ENCODE measurements at places on chromosomes 2 and 18. TPM values are rescaled to one million over a fixed set of nuclear protein-coding genes. Genes with fewer than 3 reads are reported as not detected.

The CIB4 gene
- total RNA-seq = not detected

- H3K4me3 ChIP-seq = no peak overlapping the region
- H3K36me3 ChIP-seq = peaks cover 8% of the 10 kb centered on the region
- no peaks in the 10 kb centered on the region for H3K27me3 ChIP-seq
- no peak for DNase-seq
These were observed 37.9 kb downstream of the ODC1 start for GRCh38 chr2:10410001-10410822.

The CPO gene
- not detected for total RNA-seq

DNA sequence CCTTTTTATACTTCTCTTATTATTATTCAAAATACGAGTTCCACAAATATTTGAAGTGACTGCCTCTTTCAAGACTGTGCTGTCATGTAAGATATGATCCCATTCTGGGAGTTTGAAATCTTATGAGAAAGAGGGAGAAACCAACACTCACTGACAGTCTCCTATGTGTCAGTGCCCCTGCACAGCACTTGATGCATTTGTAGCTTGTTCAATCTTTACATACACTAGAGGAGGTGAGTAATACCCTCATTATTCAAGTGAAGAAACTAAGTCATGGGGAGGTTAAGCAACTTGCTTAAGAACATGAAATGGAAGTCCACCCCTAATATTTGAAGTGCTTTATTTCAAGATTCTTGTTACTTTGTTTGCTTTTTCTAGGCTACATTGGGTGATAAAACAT is 459.5 kb upstream of the FANCL start:
- no peak overlapping the region for H3K27ac ChIP-seq
- DNase-seq = no peak
- no peak overlapping the region for H3K4me3 ChIP-seq
- H3K27me3 ChIP-seq = no peaks in the 10 kb centered on the region

- no peak overlapping the region for H3K4me3 ChIP-seq
- DNase-seq = no peak
- H3K36me3 ChIP-seq = no peaks in the 10 kb centered on the region
- H3K4me1 ChIP-seq = peaks cover 87% of the 10 kb centered on the region
- no peaks in the 10 kb centered on the region for H3K27me3 ChIP-seq
- H3K27ac ChIP-seq = peak overlapping the region; percentile 96
These were observed 4.4 kb downstream of the VAMP5 start for GRCh38 chr2:85588645-85589044.

DNA sequence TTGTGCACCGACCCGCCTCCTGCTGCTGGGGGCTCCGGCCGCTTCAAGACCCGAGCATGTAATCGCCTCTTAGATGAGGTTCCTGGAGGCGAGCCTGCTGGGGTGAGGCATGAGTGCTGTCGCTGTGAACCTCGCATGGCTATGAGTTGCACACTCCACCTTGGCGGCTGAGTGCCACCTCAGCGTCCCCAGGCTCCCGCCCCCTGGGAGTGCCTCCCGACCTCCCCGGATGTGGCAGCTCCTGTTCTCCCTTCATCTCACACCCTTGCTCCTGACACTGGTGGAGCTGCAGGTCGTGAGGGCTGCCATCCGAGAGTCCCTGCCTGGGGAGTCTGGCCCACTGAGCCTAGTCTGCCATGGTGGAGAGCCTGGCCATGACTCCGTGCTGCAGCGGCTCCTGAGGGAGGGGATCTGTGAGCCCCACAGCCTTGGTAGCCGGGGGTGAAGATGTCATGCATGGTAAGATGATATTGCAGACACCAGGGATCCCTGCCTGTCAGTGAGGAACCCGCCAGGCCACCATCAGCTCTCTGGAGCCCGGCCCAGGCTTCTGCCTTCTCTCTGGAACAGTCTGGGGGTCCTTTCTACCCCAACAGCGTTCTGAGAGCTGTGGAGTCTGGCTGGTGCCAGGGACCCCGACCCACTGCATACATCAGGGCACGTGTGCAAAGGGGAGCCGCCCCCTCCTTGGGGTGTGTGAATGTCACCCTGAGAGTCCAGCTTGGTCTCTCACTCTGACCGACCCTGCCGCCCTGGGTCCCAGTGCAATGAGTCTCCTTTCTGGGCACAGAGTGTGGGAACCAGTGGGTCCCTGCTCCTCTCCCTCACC is 61.6 kb upstream of the HS6ST1 start:
- no peaks in the 10 kb centered on the region for H3K27me3 ChIP-seq
- no peak overlapping the region for H3K27ac ChIP-seq
- no peaks in the 10 kb centered on the region for H3K36me3 ChIP-seq
- DNase-seq = no peak

The TMEM247 gene
- not detected for total RNA-seq

DNA sequence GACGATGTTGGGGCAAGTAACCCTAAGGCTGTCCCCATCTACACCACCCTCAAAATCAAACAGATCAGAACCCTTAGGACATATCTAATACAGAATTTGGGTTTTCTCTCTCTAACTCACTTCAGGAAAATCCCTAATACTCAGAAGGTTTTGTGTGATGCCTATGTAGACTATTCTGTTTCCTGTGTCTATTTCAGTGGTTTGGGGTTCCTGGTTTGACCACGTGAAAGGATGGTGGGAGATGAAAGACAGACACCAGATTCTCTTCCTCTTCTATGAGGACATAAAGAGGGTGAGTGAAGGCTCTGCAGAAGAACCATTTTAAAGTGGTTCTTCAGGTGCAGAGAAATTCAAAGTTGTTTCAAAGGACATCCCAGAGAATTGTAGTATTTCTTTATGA is 16.3 kb downstream of the SULT1C2 start:
- H3K4me1 ChIP-seq = no peaks in the 10 kb centered on the region
- H3K27ac ChIP-seq = no peak overlapping the region
- H3K4me3 ChIP-seq = no peak overlapping the region
- H3K27me3 ChIP-seq = peaks cover 4% of the 10 kb centered on the region
- no peaks in the 10 kb centered on the region for H3K36me3 ChIP-seq

DNA sequence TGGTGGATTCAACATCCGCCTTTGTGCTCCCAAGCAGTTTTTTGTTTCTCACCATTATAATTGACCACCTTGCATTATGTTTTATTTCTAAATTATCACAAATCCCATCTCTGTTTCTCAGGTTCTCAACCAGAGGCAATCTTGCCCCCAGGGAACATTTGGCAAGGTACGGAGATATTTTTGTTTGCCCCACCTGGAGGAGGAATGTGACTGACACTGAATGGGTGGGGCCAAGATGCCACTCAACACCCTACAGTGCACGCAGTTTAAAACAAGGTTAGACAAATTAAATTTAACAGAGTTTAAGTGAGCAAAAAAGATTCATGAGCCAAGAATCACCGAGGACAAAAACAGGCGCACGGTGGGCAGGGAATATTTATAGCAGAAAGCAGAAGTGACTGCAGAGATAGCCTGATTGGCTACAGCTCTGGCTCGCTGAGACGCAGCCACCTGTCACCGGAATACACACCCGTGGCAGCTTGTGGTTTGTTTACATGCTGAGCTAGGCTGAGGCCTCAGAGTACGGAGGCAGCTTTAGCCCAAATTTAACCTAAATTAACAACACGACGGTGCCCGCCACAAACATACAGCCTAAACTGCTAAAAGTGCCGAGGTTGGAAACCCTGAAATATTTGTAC is 150.0 kb upstream of the ALKAL2 start:
- DNase-seq = no peak
- H3K36me3 ChIP-seq = no peaks in the 10 kb centered on the region
- H3K4me3 ChIP-seq = no peak overlapping the region
- peaks cover 14% of the 10 kb centered on the region for H3K27me3 ChIP-seq

DNA sequence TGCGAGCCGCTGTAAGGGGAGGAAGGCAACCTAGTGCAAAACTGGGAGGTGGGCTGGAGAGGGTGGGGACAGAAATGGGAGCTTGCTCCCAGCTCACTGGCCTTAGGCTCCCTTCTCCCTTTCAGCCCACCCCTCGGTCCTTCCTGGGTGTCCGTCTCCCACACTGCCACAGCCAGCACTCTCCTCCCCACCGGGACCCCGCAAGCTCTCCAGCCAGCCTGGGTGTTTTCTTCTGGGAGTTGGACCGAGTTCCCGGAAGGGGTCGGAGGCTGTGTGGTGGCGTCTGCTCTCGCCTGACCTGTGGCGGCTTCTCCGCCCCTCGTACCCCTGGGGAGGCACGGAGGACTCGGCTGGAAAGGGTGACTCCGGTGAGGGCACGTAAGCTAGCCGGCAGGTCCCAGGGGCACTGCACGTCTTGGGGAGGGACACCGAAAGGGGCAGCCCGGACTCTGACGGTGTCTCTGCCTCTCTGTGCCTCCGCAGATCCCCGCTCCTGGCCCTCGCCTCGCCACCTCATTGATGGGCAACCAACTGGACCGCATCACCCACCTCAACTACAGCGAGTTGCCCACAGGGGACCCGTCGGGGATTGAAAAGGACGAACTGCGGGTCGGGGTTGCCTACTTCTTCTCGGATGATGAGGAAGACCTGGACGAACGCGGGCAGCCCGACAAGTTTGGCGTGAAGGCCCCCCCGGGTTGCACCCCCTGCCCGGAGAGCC is 1.1 kb downstream of the LRATD1 start:
- peaks cover 68% of the 10 kb centered on the region for H3K27me3 ChIP-seq
- peaks cover 16% of the 10 kb centered on the region for H3K4me1 ChIP-seq
- H3K36me3 ChIP-seq = no peaks in the 10 kb centered on the region
- DNase-seq = no peak

- no peak for DNase-seq
- H3K4me1 ChIP-seq = no peaks in the 10 kb centered on the region
- H3K27ac ChIP-seq = no peak within 1 kb of the TSS
- H3K36me3 ChIP-seq = no peaks in the 10 kb centered on the region
- peaks cover 49% of the 10 kb centered on the region for H3K27me3 ChIP-seq
These were observed at the start of gene KCNF1 for GRCh38 chr2:10911291-10912075. Gene KCNF1, plus strand, starts transcription at chr2:10911934. Its CDS starts 493 bp downstream, at chr2:10912427.

- H3K27me3 ChIP-seq = no peaks in the 10 kb centered on the region
- no peak for DNase-seq
- H3K4me3 ChIP-seq = no peak overlapping the region
These were observed 83.7 kb upstream of the SLC1A4 start for GRCh38 chr2:64905338-64906024.

The GALR1 gene
- not detected for total RNA-seq

The PLCD4 gene
- total RNA-seq = 2.3 TPM

DNA sequence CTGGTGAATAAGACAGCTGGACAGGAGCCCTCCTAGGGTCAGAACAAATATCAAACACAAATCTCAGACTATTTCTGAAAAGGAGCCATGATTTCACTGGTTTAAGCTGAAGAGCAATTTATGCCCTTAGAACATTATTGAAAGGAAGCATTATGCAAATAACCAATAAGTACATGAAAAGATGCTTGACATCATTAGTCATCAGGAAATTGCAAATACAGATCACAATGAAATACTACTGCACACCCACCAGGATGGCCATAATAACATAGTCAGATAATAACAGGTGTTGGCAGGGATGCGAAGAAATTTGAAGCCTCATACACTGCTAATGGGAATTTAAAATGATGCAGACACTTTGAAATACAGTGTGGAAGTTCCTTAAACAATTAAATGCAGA is 176.4 kb upstream of the RAB6C start:
- no peaks in the 10 kb centered on the region for H3K36me3 ChIP-seq
- no peak overlapping the region for H3K4me3 ChIP-seq
- DNase-seq = no peak
- no peak overlapping the region for H3K27ac ChIP-seq
- peaks cover 17% of the 10 kb centered on the region for H3K27me3 ChIP-seq

DNA sequence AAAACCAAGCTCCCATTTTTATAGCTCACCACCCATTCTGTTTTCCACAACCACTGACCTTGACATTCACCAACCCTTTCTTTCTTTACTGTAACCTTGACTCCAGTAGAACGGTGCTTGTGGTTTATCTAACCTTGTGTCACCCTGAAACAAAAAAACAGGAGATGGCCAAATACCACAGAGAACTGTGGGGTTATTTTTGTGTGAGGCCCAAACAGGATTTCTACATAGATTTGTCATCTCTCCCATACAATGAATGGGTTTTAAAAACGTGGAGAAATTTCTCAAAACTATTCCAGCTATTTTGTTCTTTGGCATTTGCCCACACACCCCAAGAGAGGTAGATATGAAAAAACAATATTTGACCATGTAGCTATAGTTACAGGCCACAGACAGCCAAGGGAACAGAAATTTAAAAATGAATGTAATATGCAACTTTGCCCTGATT is 231.3 kb upstream of the TANK start:
- no peak overlapping the region for H3K27ac ChIP-seq
- H3K36me3 ChIP-seq = no peaks in the 10 kb centered on the region
- no peaks in the 10 kb centered on the region for H3K4me1 ChIP-seq

GRCh38 chr2:109128616-109129355 is at the start of gene SH3RF3:
Gene SH3RF3, plus strand, starts transcription at chr2:109129205.
- peak within 1 kb of the TSS; percentile 76 for H3K4me3 ChIP-seq
- H3K4me1 ChIP-seq = peaks cover 16% of the 10 kb centered on the region
- peaks cover 48% of the 10 kb centered on the region for H3K27me3 ChIP-seq
- peak; percentile 46 for DNase-seq
- H3K27ac ChIP-seq = peak within 1 kb of the TSS; percentile 91

DNA sequence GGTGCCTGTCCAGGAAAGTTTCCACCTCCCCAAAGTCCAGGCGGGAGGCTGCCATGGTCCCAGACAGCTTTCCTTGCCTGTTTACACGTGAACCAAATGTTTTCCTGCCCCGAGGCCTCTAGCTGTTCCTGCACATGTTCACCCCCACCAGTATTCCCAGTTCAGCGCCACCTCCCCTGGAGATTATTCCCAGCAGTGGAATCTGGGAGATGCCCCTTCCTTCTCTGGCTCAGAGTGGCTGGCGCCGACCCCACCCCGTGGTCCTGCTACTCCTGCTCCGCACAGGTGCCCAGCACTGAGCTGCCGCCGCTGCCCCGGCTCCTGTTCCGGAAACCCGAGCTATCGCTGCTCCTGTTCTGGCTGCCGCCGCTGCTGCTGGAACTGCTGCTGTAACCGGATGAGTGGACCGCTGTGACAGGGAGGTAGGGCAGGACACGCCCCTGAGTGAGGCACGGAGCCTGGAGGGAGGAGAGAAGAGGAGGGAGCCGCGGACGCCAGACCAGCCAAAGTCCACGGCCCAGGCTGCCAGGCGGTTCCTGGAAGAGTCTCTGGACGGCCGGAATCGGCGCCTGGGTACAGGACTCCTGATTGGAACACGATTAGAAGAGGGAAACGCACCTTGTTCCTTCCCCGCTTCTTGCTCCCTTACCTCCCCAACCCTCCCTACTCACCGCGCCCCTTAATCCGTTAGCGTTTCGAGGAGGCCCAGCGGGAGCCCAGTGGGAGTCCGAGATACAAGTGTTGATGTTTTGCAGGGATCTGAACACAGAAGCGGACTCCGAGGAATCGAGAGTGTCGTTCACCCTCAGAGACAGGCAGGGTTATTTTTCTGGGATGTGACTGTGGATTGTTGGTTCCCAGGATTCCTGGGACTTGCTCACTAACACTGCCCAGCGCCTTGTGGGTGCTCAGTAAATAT is at the start of gene PDE11A:
Gene PDE11A, minus strand, starts transcription at position 395 of the 919 bp plus-strand sequence. Its CDS starts 340 bp downstream, at position 55.
- H3K27ac ChIP-seq = peak within 1 kb of the TSS; percentile 66
- peak; percentile 56 for DNase-seq
- H3K27me3 ChIP-seq = no peaks in the 10 kb centered on the region
- H3K4me1 ChIP-seq = peaks cover 16% of the 10 kb centered on the region
- H3K36me3 ChIP-seq = no peaks in the 10 kb centered on the region

GRCh38 chr2:236705295-236706105 is 135.9 kb downstream of the ACKR3 start:
- no peak overlapping the region for H3K4me3 ChIP-seq
- H3K27ac ChIP-seq = no peak overlapping the region
- DNase-seq = no peak
- no peaks in the 10 kb centered on the region for H3K4me1 ChIP-seq

GRCh38 chr2:225411452-225411851 is 11.9 kb downstream of the NYAP2 start:
- H3K27me3 ChIP-seq = no peaks in the 10 kb centered on the region
- no peak overlapping the region for H3K27ac ChIP-seq
- H3K4me1 ChIP-seq = no peaks in the 10 kb centered on the region
- DNase-seq = no peak

All from heart right ventricle (tissue), 16 donors.